A549 treated with Hydrocortisone at 1 μM for 4 hours (cell line): ENCODE measurements at places on chromosomes 6 and 20. TPM values are rescaled to one million over a fixed set of nuclear protein-coding genes. Genes with fewer than 3 reads are reported as not detected.

Gene HLA-DOA
- total RNA-seq, result 0.06 TPM in 1 of 5 replicates, not detected in the others

Gene ZSWIM1
- total RNA-seq, result 4.6 to 7.2 TPM (median 5.9 TPM) in 5 replicates

Gene DCDC2
- 1.9 to 3.7 TPM (median 2.7 TPM) in 5 replicates for total RNA-seq

Gene DNPH1
- 64.3 to 99.4 TPM (median 97.9 TPM) in 5 replicates for total RNA-seq

Gene TAGAP
- not detected in 5 replicates for total RNA-seq

Gene SNRPB
- 820 to 1,074 TPM (median 988 TPM) in 5 replicates for total RNA-seq

Gene SIRPA
- total RNA-seq, result 20.8 to 26.4 TPM (median 22.9 TPM) in 5 replicates
